Lung (tissue), 17 donors: ENCODE measurements at places on chromosomes 5 and 9. TPM values are rescaled to one million over a fixed set of nuclear protein-coding genes. Genes with fewer than 3 reads are reported as not detected.

DNA sequence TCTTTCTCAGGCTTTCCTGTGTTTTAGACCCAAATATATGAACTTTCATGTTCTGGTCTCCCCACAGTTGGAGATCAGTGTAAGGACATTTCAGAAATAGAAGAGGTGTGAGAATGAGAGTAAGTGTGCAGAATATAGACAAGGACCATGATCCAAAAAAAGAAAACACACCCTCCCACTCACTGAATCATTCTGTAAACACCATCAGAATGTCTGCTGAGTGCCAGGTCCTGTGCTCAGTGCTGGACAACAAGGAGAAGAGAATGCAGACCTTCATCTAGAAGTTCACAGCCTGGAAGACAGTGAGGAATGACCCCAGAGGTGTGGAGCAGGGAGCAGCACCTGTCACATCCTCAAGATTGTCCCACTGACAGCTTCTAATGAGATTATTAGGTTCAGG, 19.1 kb upstream of the SH3RF2 start:
- no peak for DNase-seq
- H3K4me1 ChIP-seq, result no peaks in the 10 kb centered on the region
- no peak overlapping the region for H3K27ac ChIP-seq
- no peaks in the 10 kb centered on the region for H3K36me3 ChIP-seq

GRCh38 chr9:114364134-114365041, 23.4 kb downstream of the AKNA start:
- H3K4me3 ChIP-seq, result no peak overlapping the region
- H3K27ac ChIP-seq, result no peak overlapping the region
- H3K4me1 ChIP-seq, result no peaks in the 10 kb centered on the region
- H3K36me3 ChIP-seq, result peaks cover 62% of the 10 kb centered on the region
- H3K27me3 ChIP-seq, result no peaks in the 10 kb centered on the region
- DNase-seq, result peak; percentile 31

DNA sequence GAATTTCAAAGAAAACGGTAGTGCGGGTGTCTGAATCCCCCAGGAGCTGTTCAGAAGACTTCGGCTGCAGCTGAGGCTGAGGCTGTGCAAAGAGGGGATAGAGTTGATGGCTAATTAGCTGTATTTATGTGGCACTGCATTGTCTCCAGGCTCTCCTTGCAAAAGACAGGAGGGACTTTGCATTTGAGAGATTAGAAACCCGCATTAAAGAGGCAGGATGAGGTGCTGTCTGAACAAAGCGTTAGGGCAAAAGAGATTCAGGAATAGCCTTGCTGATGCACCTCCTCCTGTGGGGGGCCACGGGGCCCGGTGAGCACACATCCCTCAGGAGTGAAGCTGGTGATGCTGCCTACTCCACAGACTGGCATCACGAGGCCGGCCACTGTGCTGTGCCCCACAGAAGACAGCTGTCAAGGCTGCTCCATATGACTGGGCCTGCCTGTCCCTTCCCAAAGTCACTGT, 343.6 kb upstream of the DAP start:
- H3K4me3 ChIP-seq, result no peak overlapping the region
- H3K27ac ChIP-seq, result no peak overlapping the region
- no peaks in the 10 kb centered on the region for H3K4me1 ChIP-seq

DNA sequence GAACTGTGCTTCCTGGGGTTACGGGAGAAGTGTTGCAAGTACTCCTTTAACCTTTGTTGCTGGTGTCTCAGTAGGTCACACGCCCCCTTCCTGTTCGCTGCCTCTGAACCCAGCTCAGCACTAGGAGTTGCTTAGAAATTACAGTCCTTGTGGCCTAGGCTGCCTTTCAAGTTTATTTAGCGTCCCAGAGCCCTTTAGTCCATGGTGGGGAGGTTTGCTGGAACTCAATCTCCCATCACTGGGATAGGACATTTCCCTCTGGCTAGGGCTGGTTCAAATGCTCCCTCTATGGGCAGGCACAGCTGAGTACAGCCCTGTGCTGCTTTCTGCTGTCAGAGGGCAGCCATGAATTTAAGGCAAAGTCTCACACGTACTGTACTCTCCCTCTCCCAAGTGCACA, 4.7 kb downstream of the IFNA8 start:
- no peak overlapping the region for H3K27ac ChIP-seq
- no peak for DNase-seq
- no peaks in the 10 kb centered on the region for H3K4me1 ChIP-seq
- no peaks in the 10 kb centered on the region for H3K36me3 ChIP-seq
- no peaks in the 10 kb centered on the region for H3K27me3 ChIP-seq

DNA sequence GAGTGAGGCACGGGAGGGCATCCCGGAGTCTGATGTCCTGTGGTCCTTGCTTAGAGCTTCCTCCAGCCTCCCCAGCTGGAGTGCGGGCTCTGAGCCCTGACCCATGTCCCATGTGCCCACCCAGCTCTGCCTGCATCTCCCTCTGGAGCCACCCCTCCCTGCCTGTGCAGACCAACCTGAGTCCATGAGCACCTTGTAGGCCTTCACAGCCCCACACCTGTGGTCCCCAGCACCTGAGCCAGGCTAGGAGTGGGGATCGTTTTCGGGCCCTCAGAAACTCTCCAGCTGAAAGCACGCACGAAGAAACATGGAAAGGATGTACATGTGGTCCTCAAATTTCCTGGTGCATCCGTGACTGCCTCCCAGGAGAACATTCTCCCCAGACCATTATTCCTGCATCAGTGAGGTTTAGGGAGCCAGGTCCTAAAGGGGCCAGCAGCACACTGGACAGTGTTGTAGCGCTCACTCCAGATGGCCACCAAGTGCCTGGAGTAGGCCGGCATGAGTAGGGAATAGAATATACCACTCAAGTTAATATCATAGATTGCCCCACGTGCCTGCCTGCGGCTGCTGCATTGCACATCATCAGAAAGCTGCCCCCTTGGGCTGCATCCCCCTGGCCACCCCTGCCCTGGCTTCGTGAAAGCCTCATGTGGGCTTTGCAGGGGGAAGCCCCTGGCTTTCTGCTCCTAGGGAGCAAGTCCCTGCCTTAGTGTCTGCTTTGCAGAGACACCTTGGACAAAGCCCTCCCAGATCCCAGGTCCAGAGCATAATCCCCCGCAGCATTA, 80.6 kb downstream of the WNK2 start:
- H3K4me3 ChIP-seq, result no peak overlapping the region
- no peak overlapping the region for H3K27ac ChIP-seq

- H3K27ac ChIP-seq, result no peak overlapping the region
- H3K4me1 ChIP-seq, result peaks cover 7% of the 10 kb centered on the region
- no peaks in the 10 kb centered on the region for H3K36me3 ChIP-seq
- peak; percentile 59 for DNase-seq
Measured at GRCh38 chr9:120715389-120715924, 1.2 kb upstream of the MEGF9 start.

DNA sequence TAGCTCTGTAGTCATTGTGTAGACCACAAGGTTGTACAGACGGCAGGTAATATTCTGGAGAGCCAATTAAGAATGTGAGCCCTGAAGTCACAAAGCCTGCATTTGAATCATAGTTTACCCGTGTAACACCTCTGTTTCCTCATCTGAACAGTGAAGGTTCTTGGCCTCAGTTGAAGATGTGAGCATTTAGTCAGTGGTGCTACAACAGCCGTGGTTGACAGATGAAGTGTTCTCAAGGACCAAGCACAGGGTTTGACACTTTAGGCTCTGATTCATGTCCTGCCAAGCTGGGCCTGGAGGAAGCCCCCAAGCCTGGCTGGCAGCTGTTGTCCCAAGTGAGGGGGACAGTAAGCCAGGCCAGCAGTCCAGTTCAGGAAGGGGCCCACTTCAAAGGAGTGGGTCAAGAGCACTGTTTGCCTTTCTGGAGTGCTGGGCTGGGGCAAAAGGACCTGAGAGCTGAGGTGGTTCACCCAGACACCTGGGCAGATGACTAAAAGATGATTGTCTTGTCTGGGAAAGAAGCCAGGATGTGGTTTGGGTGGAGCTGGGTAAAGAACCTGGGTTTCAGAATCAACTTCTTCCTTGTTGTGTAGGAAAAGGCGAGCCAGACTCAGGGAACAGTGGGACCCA, 20.7 kb downstream of the FAXDC2 start:
- H3K27ac ChIP-seq, result peak overlapping the region; percentile 85
- H3K4me1 ChIP-seq, result no peaks in the 10 kb centered on the region

GRCh38 chr9:95876595-95876994, 1.1 kb downstream of the ERCC6L2 start:
- H3K27me3 ChIP-seq, result no peaks in the 10 kb centered on the region
- H3K4me1 ChIP-seq, result peaks cover 5% of the 10 kb centered on the region
- no peak overlapping the region for H3K4me3 ChIP-seq
- peaks cover 13% of the 10 kb centered on the region for H3K36me3 ChIP-seq

GRCh38 chr5:10726913-10727517, 34.0 kb downstream of the DAP start:
- H3K4me3 ChIP-seq, result no peak overlapping the region
- no peaks in the 10 kb centered on the region for H3K27me3 ChIP-seq
- H3K4me1 ChIP-seq, result no peaks in the 10 kb centered on the region
- no peak for DNase-seq
- peak overlapping the region; percentile 34 for H3K27ac ChIP-seq

Gene PCDHB2
- 4.4 TPM for total RNA-seq

Gene C5orf22
- 24.3 TPM for total RNA-seq

Gene IL13
- total RNA-seq, result not detected

Gene SHROOM1
- total RNA-seq, result 7.0 TPM
